ENCODE measurements at places on chromosomes 5 and 9.

DNA sequence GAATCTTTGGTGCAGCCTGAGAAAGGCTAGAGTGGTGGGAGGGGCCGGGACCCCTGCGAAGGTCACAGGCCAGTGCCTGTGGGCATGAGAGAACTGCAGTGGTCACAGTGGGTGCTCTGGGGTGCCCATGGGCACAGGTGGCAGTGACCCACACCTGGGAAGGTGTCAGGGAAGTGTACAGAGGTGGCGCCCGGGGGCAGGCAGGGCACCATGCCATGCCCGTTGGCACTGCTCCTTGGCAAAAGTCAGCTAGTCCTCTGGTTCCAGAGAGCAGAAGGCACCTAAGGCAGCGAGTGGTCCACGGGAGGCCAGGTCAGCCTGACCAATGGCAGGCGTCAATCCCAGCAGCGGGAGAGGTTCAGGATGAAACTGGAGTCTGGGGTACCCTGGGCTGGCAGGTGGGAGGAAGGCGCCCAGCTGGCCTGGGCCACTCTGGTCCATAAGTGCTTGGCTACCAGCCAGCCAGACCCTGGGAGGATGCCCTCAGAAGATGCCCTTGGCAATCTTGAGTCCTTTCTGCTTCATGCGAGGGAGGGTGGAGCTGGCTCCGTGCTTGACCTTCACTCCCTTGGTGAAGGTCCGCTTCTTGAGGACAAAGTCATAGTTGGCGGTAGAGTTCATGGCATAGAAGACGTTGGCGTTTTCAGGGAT, 22.8 kb downstream of the RALGDS start:
- DNase-seq, result no peak

DNA sequence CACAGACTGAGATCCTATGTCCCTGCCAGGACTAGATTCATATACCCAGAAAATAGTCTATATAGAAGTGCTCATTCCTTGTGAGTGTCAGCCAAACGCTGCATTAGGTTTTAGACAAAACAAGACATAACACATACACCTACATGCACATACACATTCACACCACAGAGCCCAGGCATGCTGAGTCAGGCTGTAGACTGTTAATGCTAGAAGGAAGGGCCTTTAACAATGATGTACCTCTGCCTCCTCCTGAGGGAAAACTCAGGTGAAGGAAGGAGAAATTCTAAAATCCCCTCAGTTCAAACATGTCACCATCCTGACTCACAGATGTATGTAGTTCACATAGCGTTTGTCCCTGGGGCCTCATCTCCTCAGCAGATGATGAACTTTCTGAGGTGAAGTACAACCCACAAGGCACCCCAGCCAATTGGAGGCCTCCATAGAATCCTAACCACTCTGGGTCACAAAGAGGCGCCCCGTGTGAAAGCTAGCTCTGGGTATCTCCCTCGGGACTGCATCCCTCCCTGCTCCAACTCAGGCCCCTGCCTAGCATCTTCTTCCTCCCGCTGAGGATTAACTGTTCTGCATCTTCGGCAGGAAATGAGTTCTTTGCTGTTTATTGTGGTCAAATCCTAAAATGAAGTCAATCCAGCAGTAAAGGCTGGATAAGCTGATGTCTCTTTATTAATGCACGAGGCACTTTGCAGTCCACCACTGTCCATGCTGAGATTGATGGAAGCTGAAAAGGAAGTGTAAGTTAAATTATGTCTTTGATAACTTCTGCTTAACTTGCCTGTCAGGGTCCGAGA, 40.8 kb upstream of the FSTL4 start:
- no peak for DNase-seq

DNA sequence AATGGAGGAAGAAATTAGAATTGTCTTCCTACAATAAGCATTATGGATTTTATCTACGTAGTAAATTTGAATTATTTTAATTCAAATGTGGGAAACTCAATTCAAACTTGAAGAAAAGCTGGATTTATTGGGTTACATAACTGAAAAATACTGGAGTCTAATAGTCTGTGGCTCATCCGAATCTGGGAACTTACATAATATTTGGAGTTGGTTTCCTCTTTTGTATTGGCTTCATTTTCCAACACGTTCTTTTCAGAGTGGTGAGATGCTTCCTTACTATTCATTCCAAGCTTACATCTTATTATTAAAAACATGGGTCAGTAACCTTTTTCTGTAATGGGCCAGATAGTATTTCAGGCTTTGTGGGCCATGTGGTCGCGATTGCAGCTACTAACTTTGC, 164.8 kb downstream of the ARHGAP26 start:
- no peak for DNase-seq

- DNase-seq, result peak; percentile 68
Observed at GRCh38 chr9:93143830-93144530, 9.9 kb upstream of the NINJ1 start.

- DNase-seq, result no peak
Observed at GRCh38 chr5:35199886-35200285, 30.4 kb downstream of the PRLR start.

GRCh38 chr5:132408965-132409364, 39.5 kb downstream of the SLC22A5 start:
- DNase-seq, result no peak

DNA sequence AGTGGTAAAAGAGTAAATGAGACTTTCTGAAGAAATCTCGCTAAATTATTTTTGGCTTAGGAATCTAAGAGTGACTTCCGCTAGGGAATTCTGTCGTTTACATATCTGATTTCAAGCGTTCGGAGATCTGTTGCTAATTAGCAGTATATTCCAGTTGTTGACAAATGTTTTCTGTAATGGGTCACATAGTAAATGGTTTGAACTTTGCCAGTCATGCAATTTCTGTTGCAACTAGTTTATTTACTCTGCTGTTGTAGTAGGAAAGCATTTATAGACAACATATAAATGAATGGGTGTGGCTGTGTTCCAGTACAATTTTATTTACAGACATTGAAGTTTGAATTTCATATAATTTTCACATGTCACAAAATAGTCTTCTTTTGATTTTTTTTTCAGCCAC, 57.4 kb upstream of the JAK2 start:
- DNase-seq, result no peak

GRCh38 chr5:65418661-65419060, 63.1 kb downstream of the ADAMTS6 start:
- no peak for DNase-seq

DNA sequence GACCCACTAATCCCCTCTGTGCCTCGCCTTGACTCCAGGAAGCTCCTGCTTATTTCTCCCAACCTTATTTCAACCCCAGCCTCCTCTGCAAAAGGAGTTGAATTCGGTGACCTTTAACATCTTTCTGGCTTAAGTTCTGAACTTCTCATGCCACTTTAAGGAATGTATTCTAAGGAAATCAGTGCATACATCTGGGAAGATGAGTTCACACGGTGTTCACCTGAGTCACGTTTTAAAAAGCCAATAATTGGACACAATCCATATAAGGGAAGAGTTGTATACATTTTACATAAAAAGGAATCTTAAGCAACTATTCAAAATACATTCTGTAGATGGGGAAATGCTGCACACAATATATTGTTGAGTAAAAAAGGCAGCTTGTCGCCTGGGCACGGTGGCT, 33.2 kb downstream of the FAT2 start:
- no peak for DNase-seq

DNA sequence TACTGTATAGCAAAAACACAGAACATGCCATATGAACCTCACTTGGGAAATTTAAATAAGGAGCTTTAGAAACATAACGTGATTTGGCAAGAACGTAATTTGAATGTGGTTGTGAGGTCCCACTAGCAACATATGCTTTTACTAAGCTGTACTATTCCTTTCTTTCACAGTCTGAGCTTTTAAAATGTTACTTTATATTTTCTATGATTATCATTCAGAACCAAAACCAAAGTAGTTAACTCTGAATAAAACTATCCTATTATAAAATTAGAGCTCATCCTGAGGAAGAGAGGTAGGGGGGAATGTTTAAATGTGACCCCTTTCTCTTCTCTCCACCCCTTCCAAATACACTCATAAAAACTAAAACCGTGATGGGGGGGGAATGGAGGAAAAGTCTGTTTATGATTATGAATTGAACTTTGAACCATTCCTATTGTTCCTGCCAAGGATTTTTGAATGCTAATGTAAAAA, 435.7 kb downstream of the NFIB start:
- no peak for DNase-seq

DNA sequence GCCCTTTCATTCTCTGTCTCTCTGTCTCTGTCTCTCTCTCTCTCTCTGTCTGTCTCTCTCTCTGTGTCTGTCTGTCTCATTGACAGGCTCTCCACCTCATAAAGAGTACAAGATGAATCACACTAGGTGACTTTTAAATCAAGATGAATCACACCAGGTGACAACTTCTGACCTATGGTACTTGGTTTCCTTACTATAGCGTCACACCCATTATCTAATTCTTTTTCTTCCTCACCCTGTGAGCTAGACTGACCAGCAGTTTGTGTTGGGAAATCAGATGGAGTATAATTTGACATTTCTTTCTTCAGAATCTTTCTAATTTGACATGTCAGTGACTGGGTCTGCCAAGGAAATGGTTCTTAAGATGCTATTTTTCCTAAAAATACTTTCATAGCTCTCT, 232.9 kb downstream of the ARRDC3 start:
- no peak for DNase-seq

DNA sequence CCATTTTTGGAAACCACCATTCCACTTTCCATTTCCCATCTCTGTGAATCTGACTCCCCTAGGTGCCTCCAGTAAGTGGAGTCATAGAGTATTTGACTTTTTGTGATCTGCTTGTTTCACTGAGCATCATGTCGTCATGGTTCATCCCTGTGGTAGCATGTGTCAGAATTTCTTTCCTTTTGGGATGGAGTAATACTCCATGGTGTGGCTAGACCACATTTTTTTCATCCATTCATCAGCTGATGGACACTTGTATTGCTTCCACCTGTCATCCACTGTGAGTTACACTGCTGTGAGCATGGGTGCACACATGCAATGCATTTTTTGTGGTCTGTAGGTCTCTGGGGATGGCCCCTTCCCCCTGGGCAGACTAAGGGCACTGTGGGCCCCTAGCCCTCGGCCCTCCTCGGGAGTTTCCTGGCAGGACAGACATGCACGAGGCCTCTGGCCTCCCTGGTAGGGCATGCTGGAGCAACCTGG, 115.9 kb downstream of the GADD45G start:
- no peak for DNase-seq

GRCh38 chr5:101012880-101013279, 109.8 kb upstream of the ST8SIA4 start:
- peak; percentile 16 for DNase-seq

GRCh38 chr5:149277801-149278200, 6.1 kb downstream of the AFAP1L1 start:
- DNase-seq, result no peak

DNA sequence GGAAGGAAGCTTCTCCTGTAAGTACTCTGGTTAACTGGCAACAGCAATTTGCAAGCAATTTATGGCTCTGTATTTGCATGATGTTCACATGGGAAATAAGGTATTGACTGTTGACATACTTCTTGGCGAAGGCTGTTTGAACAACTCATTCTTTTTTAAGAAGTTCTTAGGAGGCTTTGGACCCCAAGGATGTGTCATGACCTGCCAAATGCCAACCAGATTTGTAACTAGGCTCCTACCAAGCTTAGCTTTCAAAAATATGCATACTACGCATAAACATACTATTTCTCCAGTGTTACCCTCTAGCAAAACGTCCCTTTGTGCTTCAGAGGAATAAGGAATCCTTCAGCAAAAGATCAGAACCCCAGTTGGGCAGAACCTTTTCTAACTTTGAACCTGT, 165.2 kb upstream of the MSX2 start:
- DNase-seq, result no peak

GRCh38 chr5:39505791-39506190, 81.0 kb upstream of the DAB2 start:
- DNase-seq, result no peak

GRCh38 chr5:122982376-122982775, 54.1 kb downstream of the PPIC start:
- no peak for DNase-seq

GRCh38 chr9:107288701-107289100, 5.6 kb downstream of the RAD23B start:
- DNase-seq, result no peak

DNA sequence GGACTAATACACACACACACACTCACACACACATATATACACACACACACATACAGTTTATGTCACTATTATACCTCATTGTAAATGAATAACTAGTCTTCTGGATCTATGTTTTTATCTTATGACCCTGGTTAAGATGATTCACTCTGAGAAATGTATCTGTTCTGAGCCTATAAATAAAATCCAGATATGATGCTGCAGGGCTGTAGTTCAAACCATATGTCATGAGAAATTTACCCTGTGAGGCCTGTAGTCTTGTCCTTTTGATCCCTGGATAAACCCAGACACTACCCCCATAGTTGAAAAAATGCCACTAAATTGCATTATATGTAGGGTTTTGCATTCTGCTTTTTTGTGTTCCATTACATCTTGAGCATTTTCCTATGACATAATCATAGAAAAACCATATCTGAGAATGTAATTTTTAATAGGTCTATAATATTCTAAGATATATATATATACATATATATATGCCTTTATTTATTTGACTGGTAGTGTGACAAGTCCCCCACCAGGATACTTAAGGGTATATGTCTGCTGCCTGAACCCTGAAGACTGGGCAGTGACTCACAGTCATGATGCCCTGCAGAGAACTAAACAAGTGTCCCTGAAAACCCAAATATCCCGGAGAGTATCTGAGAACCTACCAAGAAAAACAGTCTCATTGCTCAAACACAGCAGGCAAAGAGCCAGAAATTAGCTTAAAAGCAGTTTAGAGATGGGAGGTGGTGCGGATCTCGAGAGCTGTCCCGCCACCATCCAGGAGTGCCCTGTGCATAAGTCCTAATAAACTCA, 18.4 kb upstream of the ALDOB start:
- no peak for DNase-seq

DNA sequence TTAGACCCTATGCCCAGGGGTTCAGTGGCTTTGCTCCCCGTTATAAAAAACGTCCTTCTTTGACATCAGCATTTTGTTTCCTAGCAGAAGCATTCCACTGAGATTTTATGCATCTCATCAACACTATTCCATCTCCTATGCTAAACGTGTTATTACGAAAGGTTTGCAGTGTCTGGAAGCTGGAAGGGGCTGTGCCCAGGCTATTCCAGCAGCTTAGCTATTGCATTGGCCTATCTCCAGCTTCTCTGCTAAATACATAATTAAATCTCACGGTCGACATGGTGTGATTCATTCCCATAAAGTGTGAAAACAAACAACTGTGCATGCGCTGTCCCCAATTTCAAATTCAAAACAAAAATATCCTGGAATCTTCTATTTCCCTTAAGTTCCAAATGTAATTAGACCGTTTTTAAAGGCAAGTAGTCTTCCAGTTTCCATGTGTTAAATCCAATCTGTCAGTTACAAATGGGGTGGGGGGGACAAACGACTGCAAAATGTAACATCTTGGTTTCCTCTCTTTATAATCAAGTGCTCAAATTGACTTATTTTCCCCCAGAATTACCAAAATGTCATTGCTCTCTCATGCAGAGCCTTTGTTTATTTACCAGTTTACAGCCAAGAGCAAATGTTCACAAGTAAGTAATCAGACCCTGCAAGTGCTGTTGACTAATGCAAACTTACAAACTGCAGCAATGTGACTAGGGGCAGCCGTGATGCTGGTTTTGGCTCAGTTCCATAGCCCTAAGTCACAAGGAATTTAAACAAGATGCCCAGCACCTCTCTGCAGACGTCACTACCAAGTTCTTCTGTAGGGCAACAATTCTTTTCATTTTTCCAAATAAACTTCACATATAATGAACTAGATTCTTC, 212.3 kb upstream of the RORB start:
- DNase-seq, result no peak

- DNase-seq, result no peak
Observed at GRCh38 chr5:168430296-168430695, 56.0 kb upstream of the RARS1 start.

- no peak for DNase-seq
Observed at GRCh38 chr5:62483556-62483955, 71.0 kb downstream of the IPO11 start.

GRCh38 chr5:51968756-51969155, 585.5 kb downstream of the ISL1 start:
- DNase-seq, result no peak
